ENCODE measurements at places on chromosomes 6 and 20. TPM values are rescaled to one million over a fixed set of nuclear protein-coding genes. Genes with fewer than 3 reads are reported as not detected.

GLP1R gene
- not detected for total RNA-seq

BLOC1S5 gene
- 8.3 TPM for total RNA-seq

DLK2 gene
- 0.27 TPM for total RNA-seq

ADGRF5 gene
- total RNA-seq, result under 0.01 TPM

CST2 gene
- total RNA-seq, result not detected

EPPIN gene
- total RNA-seq, result not detected

SIGLEC1 gene
- under 0.01 TPM for total RNA-seq

TMEM14A gene
- 10.2 TPM for total RNA-seq

PGC gene
- total RNA-seq, result not detected

CGAS gene
- 8.3 TPM for total RNA-seq

MLN gene
- total RNA-seq, result not detected

RBL1 gene
- total RNA-seq, result 11.6 TPM

GRCh38 chr20:834151-834746 is 734 bp downstream of the FAM110A start:
- no peak for DNase-seq

GRCh38 chr6:84282550-84282949 is 55.1 kb upstream of the CEP162 start:
- DNase-seq, result no peak

- peak; percentile 22 for DNase-seq
These were observed 25.3 kb upstream of the KIAA1586 start for GRCh38 chr6:57021086-57021720.

DNA sequence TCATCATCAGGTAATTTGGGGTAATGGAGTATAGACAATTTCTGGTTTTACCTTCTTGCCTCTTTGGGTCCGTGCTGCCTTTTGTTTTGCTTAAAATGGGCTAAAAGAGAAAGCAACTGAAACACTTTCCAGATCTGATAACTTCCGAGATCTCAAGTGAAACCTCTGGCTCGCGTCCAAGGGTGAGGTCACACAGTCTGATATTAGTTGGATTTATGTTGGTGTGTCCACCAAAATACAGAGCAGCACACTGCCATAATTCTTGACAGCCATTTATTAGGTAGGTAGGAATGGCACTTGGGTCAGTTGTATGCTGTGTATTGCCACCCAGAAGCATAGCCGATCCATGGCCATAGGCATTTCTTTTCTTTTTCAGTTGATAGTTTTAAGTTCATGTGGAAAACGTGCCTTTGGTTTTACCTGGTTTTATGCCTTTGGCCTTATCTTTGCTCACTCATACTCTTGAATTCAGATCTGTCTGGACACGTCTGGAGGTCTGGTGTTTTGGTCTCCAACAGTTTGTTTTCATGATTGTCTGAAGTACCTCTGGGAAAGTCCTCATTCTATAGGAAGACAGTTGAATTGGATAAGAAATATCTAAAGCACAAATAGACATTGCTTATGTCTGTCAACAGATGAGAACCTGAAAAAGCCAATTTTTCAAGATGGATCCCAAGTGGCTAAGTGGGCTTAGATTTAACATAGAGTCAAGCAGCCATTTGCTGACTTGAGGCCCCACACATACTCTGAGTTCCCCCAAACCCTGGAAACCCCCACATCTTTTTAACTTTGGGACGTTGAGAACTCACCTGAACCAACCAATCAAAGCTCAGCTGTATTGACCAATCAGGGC is 320.8 kb downstream of the SOX4 start:
- DNase-seq, result peak; percentile 96

DNA sequence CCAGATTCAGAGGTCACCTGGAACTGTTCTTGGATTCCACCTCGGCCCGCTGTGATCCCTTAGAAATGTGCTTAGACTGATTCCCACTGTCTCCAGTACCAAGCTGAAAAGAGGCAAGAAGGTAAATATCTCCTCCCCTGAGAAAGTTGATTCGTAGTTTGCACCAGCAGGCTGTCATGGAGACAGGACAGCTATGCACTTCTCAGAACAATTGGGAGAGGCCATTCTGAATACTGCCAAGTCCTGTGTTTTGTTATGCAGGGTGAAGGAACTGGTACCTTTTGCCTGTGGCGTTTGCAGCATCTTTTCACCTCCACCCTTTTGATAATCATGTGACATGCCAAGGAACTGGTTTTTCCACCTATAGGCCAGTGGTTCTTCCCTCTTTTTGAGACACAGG is 58.2 kb upstream of the RNGTT start:
- DNase-seq, result no peak

DNA sequence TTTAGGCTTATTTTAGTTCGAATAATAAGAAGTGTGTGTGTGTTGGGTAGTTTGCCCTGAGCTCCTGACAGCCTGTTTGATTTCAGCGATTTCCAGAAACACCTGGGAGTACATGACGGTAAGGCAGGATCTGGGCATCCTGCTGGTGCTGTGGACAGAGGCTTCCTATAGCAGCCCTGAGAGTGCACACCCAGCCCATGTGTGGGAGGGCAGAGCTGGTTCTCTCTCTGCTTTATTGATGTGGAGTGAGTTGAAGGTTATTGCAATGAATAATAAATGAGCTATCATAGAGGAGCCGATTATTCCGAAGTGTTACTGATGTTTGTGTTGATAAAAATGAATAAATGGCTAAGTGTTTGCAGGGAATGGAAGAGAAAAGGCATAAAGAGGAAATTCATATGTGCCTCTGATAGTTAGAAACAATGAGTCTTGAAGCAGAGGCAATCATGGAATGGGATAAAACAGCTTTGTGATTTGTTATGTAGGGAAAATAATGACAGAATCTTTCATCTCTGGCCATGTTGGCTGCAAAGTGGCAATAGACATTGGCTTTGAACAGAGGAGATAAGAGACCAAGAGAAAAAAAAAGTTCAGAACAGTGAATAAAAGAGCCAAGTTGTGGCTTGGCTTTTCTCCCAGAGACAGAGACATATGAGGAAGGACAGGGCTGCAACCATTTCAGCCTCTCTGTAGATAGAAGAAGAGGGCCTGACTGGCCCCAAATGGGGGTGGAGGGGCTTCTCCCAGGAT is 166.2 kb upstream of the CHD6 start:
- no peak for DNase-seq

DNA sequence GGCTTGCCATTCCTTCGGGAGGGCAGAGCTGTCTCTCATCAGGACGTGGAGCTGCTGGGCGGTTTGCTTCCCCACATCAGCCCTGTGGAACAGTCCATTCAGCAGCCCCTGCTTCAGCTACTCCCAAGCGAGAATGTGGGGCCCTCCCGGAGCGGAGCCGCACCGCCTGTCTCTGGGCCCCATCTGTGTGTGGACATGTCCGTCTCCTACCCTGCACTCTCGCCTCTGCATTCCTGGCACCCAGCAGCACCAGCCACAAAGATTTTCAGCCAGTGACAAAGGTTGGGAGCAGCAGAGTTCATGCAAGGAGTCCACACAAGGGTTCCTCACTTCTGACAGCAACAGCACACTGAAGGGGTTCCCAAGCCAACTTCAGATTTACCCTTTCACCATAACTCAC is 29.0 kb upstream of the SLC22A1 start:
- DNase-seq, result no peak

GRCh38 chr6:84417260-84417659 is 189.8 kb upstream of the CEP162 start:
- no peak for DNase-seq

DNA sequence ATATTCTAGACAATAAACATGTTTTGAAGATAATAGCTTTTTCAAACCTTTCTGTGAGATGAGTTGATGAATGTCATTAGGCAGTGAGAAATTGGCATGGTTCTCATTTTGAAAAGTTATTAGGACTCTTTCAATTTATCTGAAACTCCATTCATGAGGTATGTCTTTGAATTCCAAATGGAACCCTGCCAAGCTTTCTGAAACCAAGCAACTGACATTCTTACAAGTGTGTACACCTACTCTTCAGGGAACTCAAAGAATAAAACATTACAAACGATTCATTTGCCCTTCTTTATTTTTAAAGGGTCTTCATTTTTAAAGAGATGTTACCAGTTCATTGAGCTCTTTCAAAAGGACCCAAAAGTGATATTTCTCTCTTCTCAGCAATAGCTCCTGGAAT is 2.1 kb upstream of the TRDN start:
- no peak for DNase-seq

DNA sequence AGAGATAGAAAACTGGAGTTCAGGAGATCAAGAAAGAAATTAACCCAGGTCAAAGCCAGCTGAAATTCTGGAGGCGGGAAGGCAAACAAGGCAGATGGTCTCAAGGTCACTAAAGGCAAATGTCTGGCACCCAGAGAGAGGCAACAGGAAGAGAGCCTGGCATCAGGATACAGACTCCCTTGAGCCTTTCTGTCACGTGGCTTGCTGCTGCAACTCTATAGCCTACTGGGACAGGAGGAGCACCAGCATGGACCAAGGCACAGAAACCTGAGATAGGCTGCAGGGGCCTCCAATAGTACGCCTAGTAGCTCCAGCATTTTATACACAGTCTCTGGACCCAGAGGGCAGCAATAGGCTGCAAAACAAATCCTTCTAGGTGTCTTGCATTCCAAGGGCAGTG is 75.1 kb downstream of the SEL1L2 start:
- no peak for DNase-seq

DNA sequence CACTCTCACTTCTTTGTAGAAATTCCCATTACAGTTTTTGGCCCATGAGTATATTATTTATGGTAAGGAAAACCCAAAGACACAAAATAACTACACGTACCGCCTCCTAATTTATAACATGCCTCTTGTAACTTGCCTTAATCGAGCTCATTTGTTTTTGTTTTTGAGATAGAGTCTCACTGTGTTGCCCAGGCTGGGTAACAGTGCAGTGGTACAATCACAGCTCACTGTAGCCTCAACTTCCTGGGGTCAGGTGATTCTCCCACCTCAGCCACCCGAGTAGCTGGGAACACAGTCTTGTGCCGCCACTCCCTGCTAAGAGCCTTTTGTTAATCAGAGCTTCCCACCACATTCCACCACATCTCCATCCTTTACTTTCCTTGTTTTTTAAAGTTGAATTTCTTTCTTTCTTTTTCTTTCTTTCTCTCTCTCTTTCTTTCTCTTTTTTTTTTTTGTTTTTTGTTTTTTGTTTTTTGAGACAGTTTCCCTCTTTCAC is 15.5 kb downstream of the ASIP start:
- no peak for DNase-seq

DNA sequence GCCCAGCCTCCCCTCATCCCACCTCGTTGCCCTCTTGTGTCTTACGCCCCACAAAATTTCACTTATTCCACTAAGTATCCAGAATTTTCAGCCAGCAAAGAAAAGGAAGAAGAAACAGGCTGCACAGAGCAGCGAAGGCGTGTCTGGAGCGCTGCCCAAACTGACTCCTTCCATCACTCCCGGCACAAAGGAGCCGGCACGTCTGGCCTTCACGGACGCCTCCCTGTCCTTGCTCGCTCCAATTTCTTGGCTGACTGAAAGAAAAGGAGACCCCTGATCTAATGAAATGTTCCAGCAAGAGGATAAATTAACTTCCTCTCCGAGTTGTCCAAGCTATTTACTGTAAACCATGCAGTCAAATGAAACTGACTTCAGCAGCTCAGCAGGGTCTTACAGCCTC is 152.3 kb upstream of the CDH4 start:
- no peak for DNase-seq

- DNase-seq, result no peak
These were observed at the start of gene TMEM244 for GRCh38 chr6:129860908-129861665. Gene TMEM244 (minus strand): TSS chr6:129861315. CDS start chr6:129861188, 127 bp downstream.

GRCh38 chr20:18359854-18360253 is 71.5 kb downstream of the ZNF133 start:
- DNase-seq, result no peak

GRCh38 chr6:28871335-28872156 is 52.2 kb downstream of the TRIM27 start:
- no peak for DNase-seq

Data from hematopoietic multipotent progenitor cell (in vitro differentiated cells).